ENCODE measurements at places on chromosomes 3 and 15. TPM values are rescaled to one million over a fixed set of nuclear protein-coding genes. Genes with fewer than 3 reads are reported as not detected.
A peak's percentile ranks its signal among the peaks of the same experiment; 100 is the strongest.

CAMK1 gene
- 1.1 TPM for total RNA-seq

AHSG gene
- total RNA-seq, result 1.9 TPM

ARPP21 gene
- not detected for total RNA-seq

LRRC2 gene
- 0.30 TPM for total RNA-seq

ARGFX gene
- not detected for total RNA-seq

RPP25 gene
- 0.79 TPM for total RNA-seq

BCL2A1 gene
- 10.6 TPM for total RNA-seq

RTP1 gene
- total RNA-seq, result not detected

CPN2 gene
- 0.13 TPM for total RNA-seq

CAMK2N2 gene
- total RNA-seq, result 0.19 TPM

RBP2 gene
- total RNA-seq, result not detected

KCNMB2 gene
- total RNA-seq, result not detected

DNA sequence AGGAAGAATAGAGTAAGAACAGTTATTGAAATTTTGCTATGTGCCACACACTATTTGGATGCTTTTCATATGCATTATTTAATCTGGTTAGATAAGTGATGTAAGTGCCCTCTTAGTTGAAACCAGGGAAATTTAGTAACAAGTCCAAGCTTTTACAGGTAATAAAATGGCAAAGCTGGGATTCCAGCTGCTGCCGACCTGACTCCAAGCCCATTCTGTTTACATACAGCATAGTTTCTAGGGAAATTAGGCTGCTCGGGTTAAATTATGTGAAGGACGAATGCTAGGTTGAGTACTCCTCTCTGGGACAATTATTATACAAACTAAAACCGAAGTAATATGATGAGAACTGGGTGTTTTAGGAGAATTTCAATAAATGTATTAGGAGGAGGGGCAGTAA, 38.7 kb upstream of the FAH start:
- H3K27ac ChIP-seq, result no peak overlapping the region
- no peaks in the 10 kb centered on the region for H3K36me3 ChIP-seq
- no peak for DNase-seq

DNA sequence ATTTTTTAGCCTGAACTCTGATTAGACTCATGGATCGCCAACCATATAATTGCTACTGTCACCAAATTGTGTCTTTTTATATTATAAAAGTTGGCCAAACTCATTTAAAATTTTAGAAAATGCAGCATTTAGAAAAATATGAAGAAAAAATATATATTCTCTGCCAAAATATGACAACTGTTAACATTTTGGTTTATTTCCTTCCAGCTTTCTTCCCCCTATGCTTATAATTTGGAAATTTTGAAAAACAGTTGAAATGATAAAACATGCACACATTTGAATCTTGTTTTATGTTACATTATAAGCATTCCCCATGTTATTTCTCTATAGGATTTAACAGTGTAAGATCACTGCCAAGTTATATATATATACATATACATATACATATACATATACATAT, 1112.8 kb downstream of the TUSC7 start:
- H3K27me3 ChIP-seq, result no peaks in the 10 kb centered on the region
- no peak overlapping the region for H3K4me3 ChIP-seq
- no peaks in the 10 kb centered on the region for H3K4me1 ChIP-seq
- H3K27ac ChIP-seq, result no peak overlapping the region

GRCh38 chr3:110564674-110565073, 506.9 kb upstream of the NECTIN3 start:
- no peak overlapping the region for H3K4me3 ChIP-seq
- H3K27ac ChIP-seq, result no peak overlapping the region
- H3K4me1 ChIP-seq, result no peaks in the 10 kb centered on the region
- no peaks in the 10 kb centered on the region for H3K36me3 ChIP-seq
- H3K27me3 ChIP-seq, result no peaks in the 10 kb centered on the region

- no peaks in the 10 kb centered on the region for H3K36me3 ChIP-seq
- H3K27me3 ChIP-seq, result no peaks in the 10 kb centered on the region
- no peak for DNase-seq
- H3K27ac ChIP-seq, result no peak overlapping the region
- H3K4me1 ChIP-seq, result no peaks in the 10 kb centered on the region
- no peak overlapping the region for H3K4me3 ChIP-seq
Measured at GRCh38 chr15:67331676-67332075, 77.1 kb downstream of the IQCH start.

GRCh38 chr3:194387926-194388418, 11.1 kb downstream of the GP5 start:
- no peaks in the 10 kb centered on the region for H3K27me3 ChIP-seq
- H3K36me3 ChIP-seq, result no peaks in the 10 kb centered on the region
- no peak overlapping the region for H3K27ac ChIP-seq
- no peak for DNase-seq
- no peak overlapping the region for H3K4me3 ChIP-seq
- no peaks in the 10 kb centered on the region for H3K4me1 ChIP-seq

DNA sequence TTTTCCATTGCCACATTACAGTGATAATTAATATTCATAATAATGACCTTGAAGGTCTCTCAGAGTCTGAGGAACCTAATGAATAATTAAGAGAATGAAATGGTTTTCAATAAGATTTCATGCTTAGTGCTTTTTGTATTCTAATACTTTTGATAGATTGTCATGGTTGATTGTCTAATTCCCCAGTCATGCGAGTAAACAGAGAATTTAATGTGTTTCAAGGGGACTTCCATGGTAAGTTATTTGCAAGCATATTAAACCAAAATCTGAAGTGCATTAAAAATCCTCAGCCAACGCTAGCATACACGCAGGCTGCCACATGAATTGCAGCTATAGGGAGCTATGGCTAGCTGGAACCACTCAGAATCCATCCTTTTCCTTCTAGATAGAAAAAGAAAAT, 18.9 kb upstream of the ANO10 start:
- no peak overlapping the region for H3K27ac ChIP-seq
- no peaks in the 10 kb centered on the region for H3K36me3 ChIP-seq
- no peaks in the 10 kb centered on the region for H3K4me1 ChIP-seq
- no peak for DNase-seq
- no peak overlapping the region for H3K4me3 ChIP-seq

DNA sequence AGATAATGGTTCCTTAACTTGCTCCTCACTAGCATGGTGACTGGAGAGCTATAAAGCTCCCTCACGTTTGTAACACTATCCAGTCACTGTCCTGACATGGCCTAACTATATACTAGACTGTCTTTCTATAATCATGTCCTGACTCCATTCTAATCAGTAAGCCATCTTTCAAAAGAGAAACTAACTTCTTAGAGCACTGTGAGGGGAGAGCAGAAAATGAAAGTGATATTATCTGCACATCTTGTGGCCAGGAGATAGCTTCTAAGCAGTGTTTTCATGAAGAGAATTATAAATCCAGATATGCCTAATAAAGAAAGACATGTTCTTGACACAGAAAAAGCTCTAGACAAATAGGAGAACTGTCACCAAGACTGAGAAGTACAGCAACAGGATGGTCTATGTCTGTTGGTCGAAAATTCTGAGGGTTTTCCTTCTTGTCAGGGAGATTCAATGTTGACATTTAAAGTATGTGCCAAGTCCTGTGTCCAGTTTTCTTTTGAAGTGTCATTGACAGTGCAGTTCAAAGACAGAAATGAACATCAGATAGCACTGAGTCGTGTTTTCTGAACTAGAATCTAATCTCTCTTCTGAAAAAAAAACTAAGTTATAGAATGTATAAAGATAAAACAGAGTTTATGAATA, 230.6 kb upstream of the PEX5L start:
- H3K27me3 ChIP-seq, result no peaks in the 10 kb centered on the region
- H3K36me3 ChIP-seq, result no peaks in the 10 kb centered on the region
- DNase-seq, result no peak

DNA sequence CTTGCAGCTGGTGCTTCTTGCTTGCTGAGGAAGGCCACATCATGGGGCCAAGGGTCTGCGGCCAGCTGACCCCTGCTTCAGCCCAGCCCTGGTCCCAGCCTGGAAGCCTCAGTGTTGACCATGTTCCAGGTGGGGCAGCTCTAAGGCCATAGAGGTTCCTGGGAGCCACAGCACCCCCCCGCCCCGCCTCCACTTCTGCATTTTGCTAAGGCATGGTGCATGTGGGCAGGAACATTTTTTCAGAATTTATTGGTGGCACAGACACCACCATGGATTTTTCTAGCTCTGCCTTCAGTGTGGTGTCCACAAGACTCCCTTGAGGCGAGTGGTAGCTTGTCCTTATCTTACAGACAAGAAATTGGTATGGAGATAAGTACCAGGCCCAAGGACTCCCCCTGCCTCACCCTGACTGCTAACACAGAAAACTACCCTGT, 1.9 kb upstream of the CHST14 start:
- no peak for DNase-seq
- peaks cover 21% of the 10 kb centered on the region for H3K36me3 ChIP-seq
- H3K27ac ChIP-seq, result peak overlapping the region; percentile 78
- peaks cover 2% of the 10 kb centered on the region for H3K4me1 ChIP-seq
- H3K4me3 ChIP-seq, result no peak overlapping the region
- H3K27me3 ChIP-seq, result no peaks in the 10 kb centered on the region

DNA sequence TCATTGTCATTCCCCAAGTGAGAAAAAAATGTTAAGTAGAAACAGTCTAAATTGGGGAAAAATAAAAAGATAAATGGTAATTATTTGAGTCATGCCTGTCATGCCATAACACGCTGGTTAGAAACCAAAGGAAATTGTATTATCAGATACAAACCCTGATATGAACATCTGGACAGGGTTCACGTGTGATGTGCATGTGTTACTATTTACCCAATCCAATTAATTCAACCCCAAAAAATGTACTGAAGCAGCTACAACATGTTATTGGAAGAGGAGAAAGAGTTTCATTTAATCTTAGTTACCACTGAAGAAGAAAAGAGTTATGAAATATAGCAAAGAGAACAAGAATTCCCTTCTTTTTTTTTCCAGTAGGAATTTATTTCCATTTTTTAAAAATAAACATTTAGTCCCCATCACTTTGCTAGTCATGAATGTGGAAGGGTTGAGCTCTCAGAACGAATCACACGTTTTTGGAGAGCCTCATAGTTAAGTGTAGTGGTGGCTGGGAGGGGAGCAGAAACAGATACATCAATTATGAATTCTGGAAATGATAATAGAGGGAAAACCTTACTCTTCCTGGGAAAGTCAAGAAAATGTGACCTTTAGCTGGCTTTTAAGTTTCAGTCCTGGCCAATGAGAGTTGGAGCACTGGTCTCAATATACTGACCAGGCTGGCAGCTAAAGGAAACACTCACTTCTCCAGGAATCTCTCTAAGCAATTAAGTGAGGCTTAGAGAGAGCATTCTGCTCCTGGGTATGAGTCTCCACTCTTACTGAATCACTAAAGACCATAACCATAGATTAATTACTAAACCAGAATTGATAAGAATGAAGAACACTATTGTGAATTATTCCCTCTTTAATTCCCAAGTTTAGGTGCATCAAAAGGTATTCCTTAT, 796.5 kb downstream of the GRM7 start:
- H3K27me3 ChIP-seq, result no peaks in the 10 kb centered on the region
- H3K27ac ChIP-seq, result no peak overlapping the region
- DNase-seq, result no peak

- no peak for DNase-seq
- H3K4me1 ChIP-seq, result no peaks in the 10 kb centered on the region
- no peaks in the 10 kb centered on the region for H3K27me3 ChIP-seq
- no peak overlapping the region for H3K4me3 ChIP-seq
- no peak overlapping the region for H3K27ac ChIP-seq
Measured at GRCh38 chr3:175495331-175495730, 636.2 kb downstream of the NAALADL2 start.

DNA sequence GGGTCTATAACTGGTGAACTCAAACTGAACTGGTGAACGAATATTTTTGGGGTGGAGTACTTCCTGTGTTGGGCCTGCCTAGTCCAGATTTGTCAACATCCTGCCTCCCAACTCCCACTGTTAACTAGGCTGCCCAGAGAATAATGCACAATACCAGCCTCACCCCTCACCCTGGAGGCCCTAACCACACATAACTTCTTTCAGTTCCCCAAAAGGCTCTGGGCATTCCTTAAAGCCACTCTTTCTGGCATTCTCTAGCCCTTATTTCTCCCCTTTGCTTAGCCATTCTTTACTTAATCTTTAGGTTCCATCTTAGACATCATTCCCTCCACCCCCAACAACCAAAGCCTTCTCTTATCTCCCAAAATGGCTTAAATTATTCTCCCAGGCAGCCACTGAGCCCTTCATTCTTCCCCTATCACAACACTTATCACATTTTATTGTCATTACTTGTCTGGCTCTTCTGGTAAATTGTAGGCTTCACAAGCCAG, 9.1 kb upstream of the SEC11A start:
- H3K4me3 ChIP-seq, result no peak overlapping the region
- H3K27ac ChIP-seq, result peak overlapping the region; percentile 83
- DNase-seq, result no peak
- H3K36me3 ChIP-seq, result no peaks in the 10 kb centered on the region

- no peak for DNase-seq
- no peaks in the 10 kb centered on the region for H3K27me3 ChIP-seq
- H3K27ac ChIP-seq, result no peak overlapping the region
- H3K4me1 ChIP-seq, result no peaks in the 10 kb centered on the region
Measured at GRCh38 chr3:159605776-159606175, 382.9 kb upstream of the IL12A start.

DNA sequence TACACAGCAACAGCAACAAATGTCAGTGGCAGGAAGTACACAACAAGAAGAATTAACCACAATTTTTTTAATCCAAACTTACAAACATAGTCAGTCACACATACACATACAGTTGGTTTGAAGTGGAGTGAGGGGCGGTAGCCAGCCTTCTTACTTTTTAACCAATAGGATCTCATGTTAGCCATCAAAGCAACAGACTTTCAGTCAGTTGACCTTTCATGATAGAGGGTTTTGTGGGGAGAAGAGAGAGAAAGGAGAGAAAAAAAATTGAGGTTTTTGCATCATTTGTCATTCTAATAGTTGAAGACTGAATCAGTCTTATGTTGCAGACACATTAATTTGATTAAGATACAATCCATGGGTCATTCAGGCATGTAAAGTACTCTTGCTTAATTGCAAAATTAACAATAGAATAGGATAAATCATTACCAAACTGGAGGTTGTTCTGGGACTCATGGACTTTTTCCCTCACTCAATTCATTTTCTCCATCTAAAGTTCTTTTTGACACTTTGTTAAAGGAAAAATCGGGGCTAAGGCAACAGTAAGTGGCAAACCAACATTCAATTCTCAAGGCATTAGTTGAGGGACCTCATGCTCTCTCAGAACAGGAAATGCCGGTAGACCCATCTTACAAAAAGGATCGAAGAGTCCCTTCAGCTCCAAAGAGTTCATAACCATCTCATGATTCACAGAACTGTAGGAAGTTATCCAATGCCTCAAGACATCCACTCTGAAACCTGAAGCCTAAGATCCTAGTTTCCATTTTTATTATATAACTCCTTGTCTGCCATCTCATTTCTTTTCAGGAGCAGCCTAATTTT, 159.5 kb upstream of the LPP start:
- no peaks in the 10 kb centered on the region for H3K36me3 ChIP-seq
- peak overlapping the region; percentile 36 for H3K27ac ChIP-seq
- H3K4me1 ChIP-seq, result peaks cover 26% of the 10 kb centered on the region
- no peak overlapping the region for H3K4me3 ChIP-seq
- no peaks in the 10 kb centered on the region for H3K27me3 ChIP-seq

- no peaks in the 10 kb centered on the region for H3K36me3 ChIP-seq
- no peak for DNase-seq
- H3K27me3 ChIP-seq, result no peaks in the 10 kb centered on the region
- peaks cover 5% of the 10 kb centered on the region for H3K4me1 ChIP-seq
Measured at GRCh38 chr3:51999846-52000245, 4.2 kb upstream of the RPL29 start.

- peaks cover 24% of the 10 kb centered on the region for H3K36me3 ChIP-seq
- H3K4me3 ChIP-seq, result no peak overlapping the region
- H3K27ac ChIP-seq, result no peak overlapping the region
- peaks cover 50% of the 10 kb centered on the region for H3K4me1 ChIP-seq
Measured at GRCh38 chr3:45601156-45601555, 6.6 kb downstream of the LIMD1 start.
